ENCODE measurements at places on chromosomes 4 and X.
A peak's percentile ranks its signal among the peaks of the same experiment; 100 is the strongest.

DNA sequence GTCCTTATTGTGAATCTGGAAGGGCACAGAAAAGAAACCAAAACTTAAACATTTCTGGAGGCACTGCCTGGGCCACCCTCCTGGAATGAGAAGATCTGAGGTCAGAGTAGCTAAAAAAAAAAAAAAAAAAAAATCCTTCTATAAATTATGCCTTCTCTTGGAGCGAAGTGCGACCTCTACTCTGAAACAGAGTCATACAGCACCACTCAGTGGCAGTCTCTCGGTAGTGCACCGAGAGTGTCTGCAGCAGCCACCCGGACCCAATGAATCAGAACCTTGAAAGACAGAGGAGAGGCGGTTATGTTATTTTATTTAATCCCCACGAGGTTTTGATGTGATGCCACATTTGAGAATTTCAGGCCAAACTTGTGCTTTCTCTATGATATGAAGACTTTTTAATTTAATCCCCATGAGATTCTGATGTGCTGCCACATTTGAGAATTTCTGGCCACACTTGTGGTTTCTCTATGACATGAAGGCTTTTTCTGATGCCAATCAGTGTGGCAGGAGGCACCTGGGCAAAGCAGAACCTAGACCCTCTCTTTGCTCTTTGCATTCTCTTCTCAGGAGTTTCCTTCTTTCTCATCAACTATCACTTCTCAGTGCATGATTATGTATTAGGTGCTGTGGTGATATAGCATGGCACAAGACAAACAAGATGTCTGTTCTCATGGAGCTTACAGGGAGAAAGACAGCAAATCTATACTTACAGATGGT is 5.6 kb upstream of the CT47C1 start:
- peaks cover 3% of the 10 kb centered on the region for H3K27me3 ChIP-seq
- H3K27ac ChIP-seq = no peak overlapping the region
- peak; percentile 62 for DNase-seq

- no peak overlapping the region for H3K4me3 ChIP-seq
- H3K36me3 ChIP-seq = no peaks in the 10 kb centered on the region
- DNase-seq = no peak
These were observed 36.1 kb downstream of the DMD start for GRCh38 chrX:33175201-33175600.

GRCh38 chr4:107279733-107280132 is 243.6 kb upstream of the DKK2 start:
- peak; percentile 16 for DNase-seq
- no peaks in the 10 kb centered on the region for H3K4me1 ChIP-seq
- H3K27ac ChIP-seq = peak overlapping the region; percentile 5

DNA sequence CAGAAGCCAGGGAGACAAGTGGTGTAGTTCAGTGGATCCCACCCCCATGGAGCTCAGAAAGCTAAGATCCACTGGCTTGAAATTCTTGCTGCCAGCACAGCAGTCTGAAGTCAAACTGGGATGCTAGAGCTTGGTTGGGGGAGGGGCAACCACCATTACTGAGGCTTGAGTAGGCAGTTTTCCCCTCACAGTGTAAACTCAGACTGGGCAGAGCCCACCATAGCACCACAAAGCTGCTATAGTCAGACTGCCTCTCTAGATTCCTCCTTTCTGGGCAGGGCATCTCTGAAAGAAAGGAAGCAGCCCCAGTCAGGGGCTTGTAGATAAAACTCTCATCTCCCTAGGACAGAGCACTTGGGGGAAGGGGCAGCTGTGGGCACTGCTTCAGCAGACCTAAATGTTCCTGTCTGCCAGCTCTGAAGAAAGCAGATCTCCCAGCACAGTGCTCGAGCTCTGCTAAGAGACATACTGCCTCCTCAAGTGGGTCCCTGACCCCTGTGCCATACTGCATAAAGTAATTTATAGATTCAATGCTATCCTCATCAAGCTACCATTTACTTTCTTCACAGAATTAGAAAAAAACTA is 163.2 kb downstream of the HHIP start:
- H3K36me3 ChIP-seq = no peaks in the 10 kb centered on the region
- H3K27me3 ChIP-seq = no peaks in the 10 kb centered on the region
- H3K4me3 ChIP-seq = no peak overlapping the region
- DNase-seq = no peak

DNA sequence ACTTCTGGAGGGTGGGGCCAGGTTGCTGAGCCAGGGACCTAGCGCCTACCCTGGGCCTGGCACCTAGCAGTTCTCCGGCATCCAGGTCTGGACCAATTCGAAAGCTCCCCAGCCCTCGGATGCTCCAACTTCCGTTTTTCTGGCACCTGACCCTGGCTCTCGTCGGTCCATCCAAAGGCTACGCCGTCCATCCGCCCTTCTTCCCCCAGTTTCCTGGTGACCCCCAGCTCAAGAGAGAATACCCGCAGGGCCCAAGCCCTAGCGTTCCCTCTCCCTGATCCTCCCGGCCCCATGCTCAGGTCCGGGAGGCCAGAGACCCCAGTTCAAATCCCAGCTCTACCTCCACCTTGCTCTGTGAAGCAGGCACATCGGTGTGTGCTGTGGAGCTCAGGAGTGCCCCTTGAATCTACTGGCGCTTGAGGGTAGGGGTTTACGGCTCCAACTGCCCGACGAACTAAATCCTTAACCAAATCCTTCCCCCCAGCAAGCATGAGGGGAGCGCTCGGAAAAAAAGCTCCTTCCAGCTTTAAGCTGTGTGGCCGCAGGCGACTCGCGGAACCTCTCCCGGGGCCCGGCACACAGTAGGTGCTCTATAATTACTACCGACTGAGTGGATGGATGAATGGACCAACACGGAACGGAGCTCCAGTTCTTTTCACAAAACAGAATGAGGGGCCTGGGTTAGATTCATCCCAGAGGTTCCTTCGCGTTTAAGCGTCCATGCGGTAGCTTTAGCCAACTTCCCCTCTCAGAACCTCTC is 1.1 kb downstream of the CRMP1 start:
- H3K27me3 ChIP-seq = peaks cover 79% of the 10 kb centered on the region
- H3K27ac ChIP-seq = no peak overlapping the region
- no peak for DNase-seq
- H3K4me1 ChIP-seq = peaks cover 29% of the 10 kb centered on the region

DNA sequence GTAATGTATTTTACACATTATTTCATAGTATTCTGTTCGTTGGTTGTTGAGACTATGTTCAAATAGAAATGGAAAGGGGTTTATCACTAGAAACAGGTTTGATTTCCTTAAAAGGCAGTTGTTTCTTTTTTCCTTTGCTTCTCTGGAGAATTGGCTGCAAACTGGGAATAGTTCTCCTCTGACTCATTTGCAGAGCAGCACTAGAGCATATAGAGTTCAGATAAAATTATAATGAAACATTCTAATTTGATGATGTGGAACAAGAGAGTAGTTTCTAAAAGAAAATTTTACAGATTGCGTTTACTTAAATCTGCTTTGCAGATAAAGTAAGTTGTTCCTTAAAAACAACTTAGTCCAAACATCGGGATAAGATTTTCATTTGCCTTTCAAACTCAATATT is 29.7 kb downstream of the SYNPO2 start:
- H3K27ac ChIP-seq = peak overlapping the region; percentile 47
- H3K36me3 ChIP-seq = no peaks in the 10 kb centered on the region
- H3K27me3 ChIP-seq = no peaks in the 10 kb centered on the region
- peak; percentile 69 for DNase-seq

DNA sequence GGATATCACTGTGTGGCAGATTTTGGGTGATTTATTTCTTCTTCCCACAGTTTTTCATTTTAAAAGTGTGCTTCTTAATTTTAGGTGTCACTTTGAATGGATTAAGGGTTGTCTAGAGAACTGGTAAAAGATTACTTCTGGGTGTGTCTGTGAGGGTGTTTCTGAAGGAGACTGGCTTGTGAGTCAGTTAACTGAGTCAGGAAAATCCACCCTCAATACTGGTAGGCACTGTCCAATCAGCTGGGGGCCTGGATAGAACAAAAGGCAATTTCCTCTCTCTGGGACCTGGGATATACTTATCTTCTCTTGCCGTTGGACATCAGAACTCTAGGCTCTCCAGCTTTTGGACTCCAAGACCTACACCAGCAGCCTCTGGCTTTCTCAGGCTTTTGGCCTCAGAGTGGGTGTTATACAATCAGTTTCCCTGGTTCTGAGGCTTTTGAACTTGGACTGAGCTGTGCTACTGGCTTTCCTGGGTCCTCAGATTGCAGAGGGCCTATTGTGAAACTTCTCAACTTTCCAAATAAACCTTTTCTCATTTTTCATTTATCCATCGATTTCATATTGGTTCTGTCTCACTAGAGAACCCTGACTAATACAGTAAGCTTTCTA is 413.1 kb downstream of the GBA3 start:
- H3K27me3 ChIP-seq = no peaks in the 10 kb centered on the region
- H3K4me1 ChIP-seq = no peaks in the 10 kb centered on the region
- no peak overlapping the region for H3K4me3 ChIP-seq

DNA sequence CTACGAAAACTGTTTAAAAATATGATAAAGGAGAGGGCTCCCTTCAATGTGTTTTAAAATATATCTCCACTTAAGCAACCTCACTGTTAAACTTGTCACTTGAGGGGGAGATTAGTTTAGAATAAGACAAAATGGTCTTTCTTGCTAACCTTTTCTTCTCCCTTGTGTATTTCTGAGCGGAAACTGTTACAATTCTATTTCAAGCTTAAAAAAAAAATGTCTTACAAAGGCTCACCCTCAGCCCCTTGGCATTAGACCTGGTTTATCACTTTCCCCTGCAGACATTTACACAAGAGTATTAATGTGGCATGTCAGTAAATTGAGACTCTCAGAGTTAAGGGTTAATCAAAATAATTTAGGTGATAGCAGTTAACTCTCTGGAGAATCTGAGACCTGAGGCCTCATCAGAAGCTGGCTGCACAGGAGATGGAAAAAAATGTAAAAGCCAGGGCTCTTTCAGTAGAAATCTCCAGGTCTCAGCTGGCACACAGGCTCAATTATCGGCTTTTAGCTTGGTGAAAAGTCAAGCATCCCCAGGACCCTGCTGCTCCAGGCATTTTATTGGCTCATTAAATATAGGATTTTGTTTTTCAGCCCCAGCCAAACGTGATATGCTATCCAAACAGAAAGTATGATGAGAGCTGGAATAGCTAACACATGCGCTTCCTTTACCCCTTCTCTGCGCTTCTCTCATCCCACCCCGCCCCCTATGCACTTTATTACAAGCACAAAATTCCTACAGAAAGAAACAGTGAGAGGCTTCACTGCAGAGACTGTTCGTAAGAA is 130.5 kb downstream of the PPA2 start:
- H3K4me1 ChIP-seq = no peaks in the 10 kb centered on the region
- H3K27ac ChIP-seq = no peak overlapping the region
- no peaks in the 10 kb centered on the region for H3K27me3 ChIP-seq
- no peaks in the 10 kb centered on the region for H3K36me3 ChIP-seq

GRCh38 chrX:154010330-154011087 is 9.2 kb downstream of the IRAK1 start:
- peaks cover 8% of the 10 kb centered on the region for H3K4me1 ChIP-seq
- H3K4me3 ChIP-seq = no peak overlapping the region
- H3K36me3 ChIP-seq = peaks cover 68% of the 10 kb centered on the region
- DNase-seq = peak; percentile 44
- H3K27me3 ChIP-seq = peaks cover 10% of the 10 kb centered on the region

DNA sequence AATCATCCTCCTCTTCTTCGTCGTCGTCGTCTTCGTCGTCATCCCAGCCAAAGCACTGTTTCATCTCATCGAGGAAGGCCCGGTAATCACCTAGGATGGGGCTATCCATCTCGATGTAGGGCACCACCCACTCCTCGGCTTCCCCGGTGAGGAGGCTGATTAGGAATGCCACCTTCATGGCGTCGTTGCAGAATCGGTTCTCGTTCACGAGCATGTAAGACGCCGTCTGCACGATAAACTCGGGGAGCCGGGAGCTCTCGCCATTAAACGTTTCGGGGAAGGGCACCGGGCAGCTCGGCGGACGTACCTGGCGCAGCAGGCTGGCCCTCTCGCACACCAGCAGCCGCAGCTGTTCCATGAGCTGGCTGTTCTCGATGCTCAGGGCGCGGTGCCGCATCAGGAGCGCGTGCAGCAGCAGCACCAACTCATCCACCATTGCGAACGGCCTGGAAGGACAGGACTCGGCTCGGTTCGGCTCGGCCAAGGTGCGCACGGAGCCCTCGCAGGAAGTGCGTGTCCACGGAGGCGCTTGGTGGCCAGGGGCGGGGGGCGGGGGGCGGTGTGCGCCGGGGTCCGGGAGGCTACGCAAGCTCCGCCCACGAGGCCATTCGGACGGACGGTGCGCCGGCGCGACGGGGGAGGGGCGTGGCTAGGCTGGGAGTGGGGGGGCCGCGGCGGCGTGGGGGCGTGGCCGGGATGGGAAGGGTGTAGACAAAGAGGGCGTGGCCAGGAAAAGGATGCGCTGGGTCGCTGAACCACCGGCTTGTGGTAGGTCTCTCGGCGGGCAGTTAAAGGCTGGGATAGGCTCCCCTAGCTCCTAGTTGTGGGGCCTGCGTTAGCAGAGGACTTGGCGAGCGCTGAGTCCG is at the start of gene LDOC1:
LDOC1 (minus strand) TSS at position 544 of the 866 bp plus-strand sequence; CDS start at position 436, 108 bp downstream.
- peaks cover 3% of the 10 kb centered on the region for H3K4me1 ChIP-seq
- no peaks in the 10 kb centered on the region for H3K27me3 ChIP-seq
- H3K36me3 ChIP-seq = no peaks in the 10 kb centered on the region
- H3K27ac ChIP-seq = peak within 1 kb of the TSS; percentile 54
- peak within 1 kb of the TSS; percentile 87 for H3K4me3 ChIP-seq
- DNase-seq = peak; percentile 76

DNA sequence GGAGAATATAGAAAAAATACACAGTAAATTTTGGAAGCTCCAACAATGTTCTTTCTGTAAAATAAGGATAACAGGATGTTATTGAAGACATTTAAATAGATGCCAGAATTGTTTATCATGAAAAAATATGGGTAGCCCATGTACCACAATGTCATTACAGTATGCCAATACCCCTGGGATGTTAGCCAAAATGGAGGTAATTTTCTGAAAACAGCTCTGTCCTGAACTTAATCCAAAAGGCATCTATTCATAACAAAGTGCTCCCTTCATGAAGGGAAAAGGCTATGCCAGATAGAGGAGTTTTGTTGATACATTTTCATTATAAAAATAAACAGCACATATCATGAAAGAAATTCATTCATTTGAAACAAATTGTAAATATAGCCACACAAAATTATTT is 1902.6 kb upstream of the AGA start:
- no peaks in the 10 kb centered on the region for H3K27me3 ChIP-seq
- H3K4me3 ChIP-seq = no peak overlapping the region
- H3K4me1 ChIP-seq = no peaks in the 10 kb centered on the region
- no peak for DNase-seq

DNA sequence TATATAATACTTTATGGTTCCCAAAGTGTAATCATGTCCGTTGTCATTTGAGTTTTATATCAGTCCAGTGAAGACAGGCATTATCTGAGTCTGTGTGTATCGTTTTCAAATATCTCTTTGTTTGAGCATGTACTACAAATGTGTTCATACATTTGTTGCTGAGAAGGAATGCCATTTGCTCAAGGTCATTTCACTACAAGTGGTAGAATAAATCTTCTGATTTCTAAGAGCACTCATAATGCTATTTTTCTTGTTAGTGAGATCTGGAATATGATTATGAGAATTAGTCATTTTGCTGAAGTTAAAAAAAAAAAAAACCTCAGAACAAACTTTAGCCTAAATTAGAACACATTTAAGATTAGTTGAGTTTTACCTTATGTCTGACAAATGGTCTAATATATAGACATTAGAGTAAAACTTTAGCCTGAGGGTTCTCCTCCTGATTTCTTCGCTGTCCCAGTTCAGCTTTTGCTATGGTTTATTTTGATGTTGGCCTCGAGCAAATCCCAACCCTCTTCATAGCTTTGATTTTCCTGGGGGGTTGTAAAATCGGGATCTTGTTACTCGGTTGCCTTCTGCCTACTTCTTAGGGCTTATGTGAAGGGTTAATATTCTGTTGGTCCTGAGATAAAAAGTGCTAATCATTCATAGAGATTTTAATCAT is 87.1 kb downstream of the TMEM131L start:
- no peaks in the 10 kb centered on the region for H3K4me1 ChIP-seq
- no peak for DNase-seq
- H3K27me3 ChIP-seq = no peaks in the 10 kb centered on the region
- no peaks in the 10 kb centered on the region for H3K36me3 ChIP-seq
- H3K27ac ChIP-seq = no peak overlapping the region

Data from mesenchymal stem cell (in vitro differentiated cells and primary cell).